Activated T-helper 17 cell treated with anti-CD3 and anti-CD28 coated beads, Interleukin-2, amount 50 U/mL, for 72 hours (primary cell): ENCODE measurements at places on chromosomes 3 and 15.

- no peak for ATAC-seq
Measured at GRCh38 chr3:112735926-112736325, 95.0 kb upstream of the CCDC80 start.

DNA sequence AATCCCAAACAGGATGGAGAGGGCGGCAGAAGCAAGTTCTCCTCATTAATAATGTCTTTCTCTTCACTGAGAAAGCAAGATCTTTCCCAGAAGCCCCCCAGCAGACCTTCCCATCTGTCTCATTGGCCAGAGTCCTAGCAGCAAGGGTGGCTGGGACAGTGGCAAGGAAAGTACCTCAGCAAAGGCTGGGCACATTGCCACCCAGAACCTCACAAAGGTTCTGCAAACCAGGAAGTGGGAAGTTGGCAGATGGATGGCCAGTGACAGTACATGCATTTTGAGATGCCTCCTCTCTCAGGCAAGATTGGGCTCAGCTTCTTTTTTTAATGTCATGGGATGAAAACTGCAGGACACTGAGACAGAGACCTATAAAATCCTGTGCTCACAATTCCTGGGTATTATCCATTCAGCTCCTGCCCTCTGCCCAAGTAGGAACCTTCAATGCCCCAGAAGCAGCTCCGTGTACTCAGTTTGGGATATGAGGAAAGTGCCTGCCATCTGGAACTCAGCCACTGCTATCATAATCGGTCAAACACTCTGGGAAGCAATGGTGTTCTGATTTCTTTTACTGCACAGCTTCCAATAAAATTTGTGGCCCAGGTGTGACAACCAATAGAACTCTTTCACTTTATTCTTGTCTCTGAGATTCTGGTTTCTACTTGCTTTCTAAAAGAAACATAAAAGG lies 25.5 kb downstream of the DPH3 start:
- ATAC-seq: no peak

- no peak for ATAC-seq
Measured at GRCh38 chr15:72445426-72445825, 28.7 kb upstream of the ARIH1 start.

DNA sequence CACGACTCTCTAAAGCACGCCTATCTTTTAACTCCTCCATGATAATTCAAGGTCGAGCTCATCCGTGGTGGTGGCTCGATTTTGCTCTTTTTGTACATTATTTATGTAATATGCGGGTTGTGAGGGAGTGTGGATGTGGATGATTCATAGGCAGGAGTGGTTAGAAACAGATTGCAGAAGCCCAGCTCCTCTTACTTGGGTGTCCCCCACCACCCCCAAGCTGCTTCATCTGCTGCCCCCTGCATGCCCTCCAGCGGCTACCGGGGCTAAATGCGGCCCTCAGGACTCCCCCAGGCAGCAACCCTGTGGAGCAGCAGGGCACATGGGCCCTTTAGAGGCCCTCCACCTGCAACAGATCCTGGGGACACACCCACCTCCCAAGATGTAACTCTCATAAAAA lies 111.5 kb upstream of the SELENOK start:
- no peak for ATAC-seq
